ENCODE measurements at places on chromosomes 11 and 22.
A peak's percentile ranks its signal among the peaks of the same experiment; 100 is the strongest.

GRCh38 chr22:27624042-27624441, 177.5 kb downstream of the MN1 start:
- no peak for DNase-seq

DNA sequence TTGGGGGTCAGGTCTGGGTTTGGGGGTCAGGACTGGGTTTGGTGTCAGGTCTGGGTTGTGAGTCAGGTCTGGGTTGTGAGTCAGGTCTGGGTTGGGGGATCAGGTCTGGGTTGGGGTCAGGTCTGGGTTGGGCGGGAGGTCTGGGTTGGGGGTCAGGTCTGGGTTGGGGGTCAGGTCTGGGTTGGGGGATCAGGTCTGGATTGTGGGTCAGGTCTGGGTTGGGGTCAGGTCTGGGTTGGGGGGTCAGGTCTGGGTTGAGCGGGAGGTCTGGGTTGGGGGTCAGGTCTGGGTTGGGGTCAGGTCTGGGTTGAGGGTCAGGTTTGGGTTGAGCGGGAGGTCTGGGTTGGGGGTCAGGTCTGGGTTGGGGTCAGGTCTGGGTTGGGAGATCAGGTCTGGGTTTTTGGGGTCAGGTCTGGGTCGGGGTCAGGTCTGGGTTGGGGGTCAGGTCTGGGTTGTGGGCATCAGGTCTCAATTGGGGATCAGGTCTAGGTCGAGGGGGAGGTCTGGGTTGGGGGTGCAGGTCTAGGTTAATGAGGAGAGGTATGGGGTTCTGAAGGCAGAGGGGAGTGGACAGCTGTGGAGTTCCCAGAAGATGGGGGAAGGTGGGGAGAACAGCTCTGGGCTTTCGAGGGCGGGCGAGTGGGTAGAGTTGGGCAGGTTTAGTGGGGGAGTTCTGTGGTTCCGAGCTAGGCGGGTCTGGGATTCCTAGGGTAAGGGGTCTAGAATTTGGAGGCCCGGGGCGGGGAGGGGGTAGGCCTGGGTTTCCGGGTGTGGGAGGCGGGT, 629 bp downstream of the TTLL8 start:
- no peak for DNase-seq

- peak; percentile 1 for DNase-seq
These were observed 11.0 kb upstream of the PTPN5 start for GRCh38 chr11:18802381-18803257.

GRCh38 chr22:22895776-22896445, 8.3 kb downstream of the IGLL5 start:
- DNase-seq = no peak

- DNase-seq = no peak
These were observed 33.4 kb upstream of the WNT7B start for GRCh38 chr22:46010207-46010867.

DNA sequence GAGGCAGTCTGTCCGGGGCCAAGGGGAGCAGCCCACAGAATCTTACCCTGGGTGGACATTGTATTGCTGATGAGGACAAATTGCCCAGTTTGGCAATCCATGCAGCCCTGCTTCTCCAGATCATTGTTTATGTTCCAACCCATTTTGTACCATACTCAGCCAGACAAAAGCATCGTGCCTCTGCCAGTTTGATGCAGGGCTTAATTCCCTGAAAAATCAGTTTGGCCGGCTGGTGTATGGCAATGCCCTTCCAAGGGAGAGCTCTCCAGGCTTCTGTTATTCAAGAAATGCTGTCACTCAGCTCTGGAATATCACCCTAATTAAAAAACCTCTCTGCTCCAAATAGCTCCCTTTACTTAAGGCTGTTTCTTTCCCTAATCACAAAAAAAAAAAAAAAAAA, 697.7 kb downstream of the TBC1D22A start:
- no peak for DNase-seq

- no peak for DNase-seq
These were observed 1.8 kb downstream of the PRAME start for GRCh38 chr22:22556995-22557925.

GRCh38 chr11:30344085-30344484, 21.2 kb downstream of the ARL14EP start:
- DNase-seq = no peak

- DNase-seq = no peak
These were observed 19.8 kb downstream of the FAM118A start for GRCh38 chr22:45329530-45329936.

GRCh38 chr11:14244926-14245325, 114.1 kb downstream of the RRAS2 start:
- DNase-seq = no peak

- DNase-seq = no peak
These were observed 13.7 kb downstream of the AMOTL1 start for GRCh38 chr11:94781837-94782236.

DNA sequence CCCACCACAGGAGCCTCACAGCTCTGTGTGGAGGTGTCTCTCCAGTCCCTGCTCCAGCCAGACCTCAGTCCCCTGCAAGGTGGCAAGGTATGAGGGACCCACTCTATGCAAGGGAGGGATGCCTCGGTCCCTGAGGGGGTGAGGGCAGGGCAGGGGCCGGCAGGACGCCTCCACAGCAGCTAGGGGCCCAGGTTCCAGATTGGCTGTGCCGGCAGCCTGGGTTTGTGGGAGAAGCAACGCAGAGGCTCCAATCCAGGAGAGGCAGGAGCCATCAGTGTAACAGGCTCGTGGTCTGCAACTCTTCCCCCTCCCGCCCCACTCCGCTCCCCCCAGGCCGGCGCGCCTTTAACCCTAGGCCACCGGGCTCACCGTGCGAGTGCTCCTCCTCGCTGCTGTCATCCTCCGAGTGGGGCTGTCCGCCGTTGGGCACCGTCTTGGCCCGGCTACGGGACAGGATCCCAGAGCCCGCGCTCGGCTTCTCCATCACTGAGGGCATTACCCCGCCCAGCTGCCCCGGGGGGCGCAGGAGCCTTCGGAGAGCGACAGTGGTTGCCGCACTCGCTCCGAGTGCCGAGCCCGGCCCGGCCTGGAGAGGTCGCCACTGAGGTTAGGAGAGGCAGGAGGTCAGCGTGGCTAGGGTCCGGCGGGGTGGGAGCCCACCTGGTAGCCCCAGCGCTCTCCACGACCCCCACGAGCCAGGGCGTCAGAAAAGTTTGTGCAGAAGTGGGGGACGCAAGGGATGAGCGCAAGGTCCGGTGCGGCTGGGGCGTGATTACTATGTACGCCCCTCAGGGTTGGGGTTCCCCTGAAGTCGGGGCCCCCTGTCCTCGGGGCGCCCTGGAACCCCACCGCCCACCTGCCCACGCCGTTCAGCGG, 765 bp downstream of the RCOR2 start:
- DNase-seq = no peak

- DNase-seq = no peak
These were observed 72.7 kb downstream of the FEZ1 start for GRCh38 chr11:125423247-125423849.

- DNase-seq = no peak
These were observed 110.0 kb downstream of the KIRREL3 start for GRCh38 chr11:126890561-126890960.

GRCh38 chr11:133597236-133597635, 64.9 kb upstream of the OPCML start:
- no peak for DNase-seq

- DNase-seq = no peak
These were observed 110.5 kb downstream of the ATG16L2 start for GRCh38 chr11:72924568-72925190.

DNA sequence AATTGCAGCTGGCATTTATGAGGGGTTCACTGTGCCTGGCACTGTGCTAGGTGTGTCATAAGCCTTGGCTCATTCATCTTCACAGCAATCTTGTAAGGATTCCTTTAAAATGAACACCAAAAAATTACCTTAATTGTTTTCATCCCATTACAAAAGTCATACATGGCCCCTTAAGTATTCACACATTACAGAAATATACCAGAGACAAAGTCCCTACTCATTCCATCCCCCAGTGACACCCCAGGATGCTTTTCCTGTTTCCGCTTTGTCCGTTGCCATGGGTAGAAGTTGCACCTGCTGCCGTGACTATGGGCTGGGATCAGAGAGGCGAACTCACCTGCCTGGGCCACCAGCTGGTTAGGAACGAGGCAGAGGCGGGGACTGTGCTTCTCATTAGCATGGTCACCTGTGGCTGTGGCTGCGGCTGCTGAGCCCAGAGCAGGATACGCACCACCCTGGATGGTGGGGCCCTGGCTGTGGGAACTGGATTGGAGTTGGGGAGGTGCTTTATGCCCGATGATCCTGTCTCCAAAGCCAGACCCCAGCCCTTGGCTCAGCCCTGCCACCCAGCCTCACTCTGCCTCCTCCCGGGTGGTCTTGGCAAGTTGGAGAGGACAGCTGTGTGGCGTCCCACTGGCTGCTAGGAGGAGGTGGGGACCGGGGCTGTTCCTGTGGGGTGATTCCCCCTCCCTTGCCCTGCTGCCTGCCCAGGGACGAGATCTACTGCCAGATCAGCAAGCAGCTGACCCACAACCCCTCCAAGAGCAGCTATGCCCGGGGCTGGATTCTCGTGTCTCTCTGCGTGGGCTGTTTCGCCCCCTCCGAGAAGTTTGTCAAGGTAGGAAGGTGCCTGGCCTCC, 60.8 kb downstream of the MYO7A start:
- DNase-seq = no peak

GRCh38 chr11:96256215-96257011, 86.6 kb downstream of the MAML2 start:
- DNase-seq = no peak

DNA sequence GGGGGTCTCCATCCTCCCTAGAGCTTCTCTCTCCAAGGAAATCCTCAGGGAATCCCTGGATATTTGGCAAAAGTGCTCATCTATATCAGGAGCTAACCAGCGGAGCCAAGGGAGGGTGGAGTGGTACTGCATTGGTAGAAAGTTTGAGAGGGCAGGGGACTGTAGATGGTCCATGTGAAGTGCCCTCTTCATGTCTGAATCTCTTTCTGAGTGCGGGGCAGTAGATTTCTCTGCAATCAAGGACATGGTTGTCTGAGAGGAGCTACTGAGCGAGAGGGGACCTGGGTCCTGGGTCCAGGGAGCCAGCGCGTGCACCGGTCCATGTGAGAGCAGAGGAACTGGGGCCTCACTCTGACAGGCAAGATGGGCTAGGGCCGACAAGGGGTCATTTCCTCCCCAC, 701 bp downstream of the DIXDC1 start:
- no peak for DNase-seq

DNA sequence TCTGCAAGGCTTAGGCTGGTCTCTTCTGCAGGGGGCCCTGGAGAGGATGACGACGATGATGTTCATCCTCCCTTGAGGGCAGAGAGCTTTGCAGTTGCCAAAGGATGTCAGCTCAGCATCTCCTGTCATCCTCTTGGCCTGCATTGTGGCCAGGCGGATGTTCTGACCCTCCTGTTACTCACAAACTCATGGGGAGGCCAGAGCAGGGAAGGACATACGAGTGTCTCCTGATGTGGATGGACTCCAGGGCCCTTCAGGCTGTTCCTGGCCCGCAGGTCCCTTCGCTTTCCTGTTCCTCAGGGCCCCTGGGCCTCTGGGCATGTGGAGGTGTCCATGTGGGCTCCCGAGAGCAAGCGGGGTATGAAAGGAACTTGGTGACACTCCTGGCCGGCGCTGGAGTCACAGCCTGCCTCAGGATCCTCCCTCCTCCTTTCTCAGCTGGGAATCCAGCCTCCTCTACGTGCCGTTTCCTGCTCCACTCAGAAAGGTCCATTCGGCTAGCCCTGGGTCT, 8.5 kb downstream of the ADORA2A start:
- DNase-seq = no peak

GRCh38 chr11:123063826-123064657, 2.1 kb upstream of the HSPA8 start:
- no peak for DNase-seq

DNA sequence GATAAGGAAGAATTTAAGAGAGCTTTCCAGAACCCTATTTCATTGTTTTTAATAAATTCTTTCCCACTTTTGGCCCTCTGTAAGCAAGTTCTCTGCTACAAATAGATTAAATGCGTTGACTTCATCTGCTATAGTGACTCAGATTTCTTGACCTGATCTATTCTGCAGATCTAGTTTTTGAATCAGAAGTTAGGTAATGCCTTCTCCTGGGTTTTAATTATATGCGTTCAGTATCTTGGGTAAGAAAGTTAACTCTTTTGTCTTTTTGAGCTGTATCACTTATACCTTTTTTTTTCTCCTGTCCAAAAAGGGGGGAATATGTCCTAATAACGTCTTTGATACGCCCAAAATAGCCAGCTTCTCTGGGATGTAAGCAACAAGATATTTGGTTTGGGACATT, 2.4 kb upstream of the HEPHL1 start:
- DNase-seq = no peak

GRCh38 chr11:23359297-23359696, 499.0 kb upstream of the CCDC179 start:
- no peak for DNase-seq

GRCh38 chr11:34926101-34926830, 9.8 kb downstream of the PDHX start:
- no peak for DNase-seq

DNA sequence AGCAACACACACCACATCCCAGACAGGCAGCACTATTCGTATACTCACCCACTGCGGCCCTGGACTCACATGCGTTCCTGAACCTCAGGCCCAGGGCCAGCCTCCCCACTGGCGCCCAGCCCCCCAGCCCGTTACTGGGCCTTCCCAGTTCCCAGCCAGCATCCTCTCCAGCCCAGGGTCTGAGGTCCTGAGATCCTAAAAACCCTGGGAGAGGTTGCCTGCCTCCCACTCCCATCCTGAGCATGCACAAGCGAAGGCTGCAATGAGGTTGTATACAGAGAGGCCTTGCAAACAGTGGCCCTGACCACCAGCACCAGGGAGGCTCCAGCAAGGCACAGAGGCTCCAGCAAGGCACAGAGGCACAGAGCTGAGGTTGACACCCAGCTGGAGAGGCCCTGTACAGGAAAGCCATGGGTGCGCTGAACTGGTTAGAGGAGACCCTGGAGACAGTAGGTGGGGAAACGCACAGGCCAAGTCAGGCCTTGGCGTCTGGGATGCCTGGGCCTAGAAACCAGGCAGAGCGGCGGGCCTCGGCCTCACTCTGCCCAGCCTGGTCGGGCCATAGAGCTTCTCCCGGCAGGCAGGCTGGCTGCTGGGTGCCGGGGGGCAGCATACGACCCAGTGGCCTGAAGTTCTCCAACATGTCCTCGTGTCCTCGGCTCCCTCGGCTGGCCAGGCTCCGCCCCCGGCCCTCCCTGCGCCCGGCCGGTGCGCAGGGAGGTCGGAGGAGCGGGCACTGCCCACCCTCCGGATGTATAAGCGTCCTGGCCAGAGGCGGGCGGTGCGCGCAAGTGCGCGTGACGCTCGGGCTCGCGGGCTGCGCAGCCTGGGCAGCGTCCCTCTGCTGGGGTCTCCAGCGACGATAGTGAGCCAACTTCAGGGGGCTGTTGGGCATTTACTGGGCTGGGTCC, 2.3 kb upstream of the TBX1 start:
- no peak for DNase-seq

DNA sequence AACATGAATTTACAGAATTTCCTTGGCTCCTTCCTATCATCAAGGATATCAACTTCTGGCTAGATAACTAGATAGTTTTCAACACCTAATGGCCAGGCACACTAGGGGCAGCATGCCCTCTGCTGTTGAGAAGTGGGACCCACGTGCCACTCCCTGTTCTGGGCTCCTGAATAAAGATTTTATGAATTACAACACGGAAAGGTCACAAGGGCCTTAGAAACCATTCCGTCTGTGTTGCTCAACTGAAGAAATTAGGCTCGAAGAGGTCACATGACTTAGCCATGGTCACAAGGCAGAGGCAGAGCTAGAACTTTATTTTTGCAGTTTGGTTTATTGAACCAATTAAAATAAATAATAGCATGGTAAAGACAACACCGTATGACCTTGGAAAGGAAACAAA, 36.0 kb downstream of the PRCP start:
- no peak for DNase-seq

GRCh38 chr22:28369854-28370253, 309.8 kb downstream of the TTC28 start:
- no peak for DNase-seq

GRCh38 chr22:38202437-38203089, 769 bp downstream of the MAFF start:
- no peak for DNase-seq

Measured in NCI-H1436 treated with DMSO at 0.1 percent for 48 hours (cell line).